SK-MEL-5 (cell line): ENCODE measurements at places on chromosomes 16 and 17.
A peak's percentile ranks its signal among the peaks of the same experiment; 100 is the strongest.

DNA sequence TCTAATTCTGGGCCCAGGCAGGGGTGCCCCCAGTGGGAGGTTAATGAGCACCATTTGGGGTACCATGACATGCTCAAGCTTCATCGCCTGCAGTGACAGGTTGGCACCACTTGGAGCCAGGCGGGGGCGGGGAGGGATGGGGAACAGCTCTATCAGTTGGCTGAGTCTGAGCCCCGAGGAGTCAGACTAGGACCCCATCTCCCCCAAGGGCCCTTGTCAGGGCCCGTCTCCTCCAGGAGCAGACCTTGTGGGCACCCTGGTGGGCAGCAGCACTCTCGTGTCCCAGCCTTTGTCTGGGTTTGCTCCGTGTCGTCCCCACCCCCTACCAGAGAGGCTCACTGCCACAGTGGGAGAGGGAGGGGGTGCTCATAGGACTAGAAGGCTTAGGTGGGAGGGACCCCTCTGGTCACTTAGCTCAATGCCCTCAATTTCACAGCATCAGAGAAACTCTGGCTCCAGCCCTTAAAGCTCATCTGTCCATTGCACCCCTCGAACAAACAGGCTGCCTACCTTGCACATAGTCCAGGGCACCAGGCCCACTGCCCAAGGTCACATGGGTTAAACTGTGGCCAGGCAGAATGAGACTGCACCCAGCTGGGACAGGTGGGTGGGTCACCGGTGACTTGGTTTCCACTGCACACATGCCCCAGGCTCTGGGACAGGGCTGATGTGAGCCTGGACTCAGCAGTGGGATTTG lies 4.1 kb downstream of the PPP1R9B start:
- no peak for DNase-seq

DNA sequence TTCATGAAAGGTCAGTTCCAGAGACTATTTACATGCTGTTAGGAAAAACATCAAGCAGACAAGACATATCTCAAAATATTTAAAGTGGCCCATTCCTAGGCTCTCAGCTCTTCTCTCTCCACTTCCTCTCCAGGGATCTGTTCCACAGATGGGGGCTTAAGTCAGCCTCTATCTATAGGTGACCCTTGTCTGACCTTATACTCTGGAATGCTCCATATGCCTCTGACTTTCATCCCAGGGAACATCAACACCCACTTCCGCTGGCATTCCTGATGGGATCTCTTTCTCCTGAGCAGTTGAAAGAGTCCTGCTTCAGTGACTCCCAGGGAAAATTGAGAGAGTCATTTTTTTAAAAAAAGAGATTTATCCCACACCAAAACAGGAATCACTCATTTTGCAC lies 11.5 kb upstream of the WIPI1 start:
- no peak for DNase-seq

DNA sequence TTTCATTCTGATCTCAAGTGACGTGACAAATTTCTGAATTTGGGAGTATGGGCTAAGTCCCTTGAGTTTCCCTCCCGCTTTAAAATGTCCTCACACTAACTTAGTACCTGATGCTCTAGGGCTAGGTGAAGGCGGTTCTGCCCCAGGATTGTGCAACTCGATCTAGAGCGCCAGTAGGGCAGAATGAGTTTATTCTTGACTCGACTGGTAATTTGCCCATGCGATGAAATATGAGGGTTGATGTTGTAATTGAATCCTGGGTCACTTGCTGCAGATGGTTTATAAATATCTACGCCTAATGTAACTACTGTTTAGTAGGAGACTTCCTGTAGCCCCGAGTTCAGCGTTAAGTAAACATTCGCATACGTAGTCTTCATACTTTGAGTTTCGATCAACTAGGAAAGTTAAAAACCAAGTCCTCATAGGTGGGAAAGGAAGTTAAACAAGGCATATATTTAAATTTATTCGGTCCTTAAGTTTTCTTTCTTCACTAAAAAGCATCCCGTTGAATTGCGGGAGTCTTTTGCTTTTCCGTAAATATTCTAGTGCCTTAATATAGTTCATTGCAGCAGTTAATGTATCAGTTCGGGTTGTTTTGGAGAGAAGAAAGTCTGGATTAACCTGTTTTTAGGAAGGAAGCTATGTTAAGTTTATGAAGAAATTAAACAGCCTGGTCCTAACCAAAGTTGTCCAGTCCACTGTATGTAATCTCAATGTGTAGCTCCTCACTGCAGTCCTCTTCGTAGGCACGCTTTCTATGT lies 1.6 kb downstream of the CTCF start:
- DNase-seq: peak; percentile 17

DNA sequence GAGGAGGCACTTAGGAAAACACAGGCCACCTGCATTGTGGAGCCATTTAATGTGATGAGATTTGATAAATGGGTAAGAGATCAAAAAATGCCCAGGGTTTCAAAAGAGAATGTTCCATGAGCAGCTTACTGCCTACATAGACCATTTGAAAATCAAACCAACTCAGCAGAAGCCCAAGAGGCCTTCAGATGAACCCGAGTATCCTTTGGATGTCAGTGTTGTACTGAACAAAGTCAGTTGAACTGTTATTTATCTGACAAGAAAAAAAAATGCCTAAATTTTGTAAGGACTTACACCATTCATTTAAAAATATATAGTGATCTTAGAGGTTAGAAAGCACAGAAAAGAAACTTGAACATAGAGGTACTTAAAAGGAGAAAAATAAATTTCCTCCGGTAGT lies 381.7 kb downstream of the ZFHX3 start:
- peak; percentile 22 for DNase-seq

DNA sequence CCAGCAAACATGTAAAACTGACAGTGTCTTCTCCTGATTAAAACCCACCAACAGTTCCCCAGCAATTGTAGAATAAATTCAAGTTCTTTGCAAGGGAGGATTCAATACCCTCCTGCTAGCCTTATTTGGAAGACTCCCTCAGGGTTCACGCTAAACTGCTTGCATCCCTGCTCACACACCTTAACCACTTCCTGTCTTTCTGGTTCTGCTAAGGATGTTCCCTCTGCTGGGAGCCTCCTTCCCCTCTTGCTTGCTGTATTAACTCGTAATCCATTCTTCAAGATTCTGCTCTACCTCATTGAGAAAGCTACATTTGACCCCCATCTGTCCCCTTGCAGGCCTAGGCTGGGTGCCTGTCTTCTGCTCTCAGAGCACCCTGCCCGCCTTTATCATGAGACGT lies 2.3 kb upstream of the SHISA6 start:
- DNase-seq: no peak

GRCh38 chr16:265711-266110 lies 10.0 kb downstream of the RGS11 start:
- DNase-seq: peak; percentile 20

- DNase-seq: no peak
These were observed 3.9 kb upstream of the TRIM25 start for GRCh38 chr17:56917559-56918296.

DNA sequence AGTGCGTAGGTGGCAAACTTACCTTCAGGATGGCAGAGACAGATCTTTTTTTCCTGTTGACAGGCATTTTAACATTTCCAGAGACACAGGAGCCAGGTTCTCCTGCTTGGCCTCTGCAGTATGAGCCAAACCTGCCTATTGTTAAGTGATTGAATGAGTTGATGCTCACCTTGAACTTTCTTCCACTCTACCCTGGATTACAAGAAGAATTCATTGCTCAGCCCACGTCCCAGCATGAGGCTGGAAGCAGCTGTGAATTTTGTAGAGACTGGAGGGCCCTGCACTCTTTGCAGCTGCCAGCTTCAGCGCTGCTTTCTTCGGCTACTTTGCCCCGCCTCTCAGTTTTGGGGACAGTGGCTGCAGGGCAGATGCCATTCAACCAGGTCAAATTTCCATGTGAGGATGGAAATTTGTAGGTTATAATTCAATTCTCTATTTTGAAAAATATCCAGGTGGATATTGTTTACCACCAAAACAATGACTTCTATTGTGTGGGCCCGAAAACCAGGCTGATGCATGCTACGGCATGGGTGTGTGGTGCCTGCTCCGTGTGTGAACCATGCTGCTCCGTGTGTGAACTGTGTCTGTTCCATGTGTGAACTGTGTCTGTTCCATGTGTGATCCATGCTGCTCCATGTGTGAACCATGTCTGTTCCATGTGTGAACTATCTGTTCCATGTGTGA lies 75.2 kb upstream of the METTL9 start:
- DNase-seq: no peak

DNA sequence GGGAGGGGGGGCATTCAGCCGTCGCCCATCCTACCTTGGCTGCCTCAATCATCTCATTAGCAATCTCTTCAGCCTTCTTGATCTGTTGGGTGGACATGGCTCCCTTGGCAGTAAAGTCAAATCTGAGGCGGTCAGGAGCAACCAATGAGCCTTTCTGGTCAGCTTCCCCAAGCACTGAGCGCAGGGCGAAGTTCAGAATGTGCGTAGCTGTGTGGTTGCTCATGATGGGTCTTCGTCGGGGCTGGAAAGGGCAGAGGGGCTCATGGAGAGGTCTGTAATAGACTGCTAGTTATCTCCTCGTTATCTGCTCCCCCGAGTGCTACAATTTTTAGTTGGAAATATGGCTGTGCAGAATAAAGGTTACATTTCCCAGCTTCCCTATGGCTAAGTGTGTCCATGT lies 7.2 kb upstream of the EXOSC6 start:
- DNase-seq: no peak

DNA sequence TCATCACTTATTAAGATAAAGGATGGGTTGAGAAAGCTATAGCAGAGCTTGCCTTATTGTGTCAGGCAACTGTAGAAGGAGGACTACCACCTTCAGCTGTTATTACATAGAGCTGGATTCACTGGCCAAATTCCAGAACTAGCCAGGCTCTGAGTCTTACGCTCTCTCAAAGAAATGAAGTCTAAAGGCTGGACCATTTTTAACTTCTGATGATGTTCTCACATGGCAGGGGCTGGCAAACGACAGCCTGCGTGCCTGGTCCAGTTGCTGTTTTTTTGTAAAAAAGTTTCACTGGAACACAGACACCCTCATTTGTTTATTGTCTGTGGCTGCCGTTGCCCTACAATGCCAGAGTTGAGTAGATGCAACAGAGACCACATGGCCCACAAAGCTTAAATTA lies 21.2 kb downstream of the TRAF4 start:
- no peak for DNase-seq

GRCh38 chr17:48554412-48555257 lies 9.7 kb upstream of the HOXB2 start:
- DNase-seq: no peak

GRCh38 chr16:13907431-13907830 lies 12.5 kb upstream of the ERCC4 start:
- DNase-seq: peak; percentile 72

GRCh38 chr17:2776589-2777241 lies 19.5 kb upstream of the RAP1GAP2 start:
- no peak for DNase-seq

GRCh38 chr17:17356149-17356930 lies 53.2 kb downstream of the NT5M start:
- peak; percentile 92 for DNase-seq

GRCh38 chr17:78252701-78253635 lies 21.5 kb downstream of the TMEM235 start:
- no peak for DNase-seq

DNA sequence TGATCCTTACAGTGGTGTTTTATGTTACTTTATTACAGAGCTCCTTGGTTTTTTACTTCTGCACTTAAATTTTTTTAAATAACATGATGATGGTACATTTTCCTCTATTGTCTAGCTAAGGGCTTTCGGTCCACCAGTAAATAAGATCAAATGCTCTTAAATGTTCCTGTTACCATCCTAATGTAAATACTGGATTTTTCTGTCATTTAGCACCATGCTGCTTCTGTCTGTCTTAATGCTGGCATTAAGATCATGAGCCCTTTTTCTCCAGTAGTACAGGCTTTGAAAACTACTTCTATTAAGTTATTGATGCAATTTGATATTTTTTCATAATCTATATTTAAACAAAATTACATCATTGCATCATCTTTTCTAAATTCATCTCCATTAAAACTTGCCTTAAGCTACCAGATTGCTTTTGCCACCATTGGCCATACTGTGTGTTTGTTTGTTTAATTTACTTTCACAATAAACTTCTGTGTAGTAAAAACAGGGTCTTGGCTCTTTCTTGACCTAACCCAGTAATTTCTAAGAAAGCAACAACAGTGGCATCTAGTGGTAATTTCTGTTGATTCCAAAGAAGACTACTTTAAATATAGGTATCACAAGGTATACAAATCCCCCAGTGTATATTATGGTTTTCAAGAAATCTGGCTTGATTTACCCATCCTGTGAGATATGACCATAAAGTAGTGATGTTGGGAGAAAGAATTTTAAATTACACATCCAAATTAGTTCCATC lies 9.0 kb upstream of the PHAF1 start:
- peak; percentile 57 for DNase-seq

DNA sequence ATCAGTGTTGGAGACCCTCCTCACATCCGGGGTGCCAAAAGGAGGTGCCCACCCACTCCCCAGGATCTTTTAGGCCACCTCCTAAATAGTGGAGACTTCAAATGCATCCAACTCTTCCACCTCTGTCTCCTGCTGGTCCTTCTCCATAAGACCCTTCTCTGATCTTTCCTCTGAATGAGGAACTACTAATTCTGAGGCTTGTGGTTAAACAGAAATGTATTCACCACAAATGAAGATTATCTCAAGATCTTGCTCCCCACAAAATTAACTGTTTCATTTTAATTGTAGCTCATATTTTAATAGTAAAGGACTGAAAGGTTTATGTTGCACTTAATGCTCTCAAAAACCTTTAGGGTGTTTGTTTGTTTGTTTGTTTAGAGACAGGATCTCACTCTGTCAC lies 34.1 kb downstream of the TLE7 start:
- no peak for DNase-seq

DNA sequence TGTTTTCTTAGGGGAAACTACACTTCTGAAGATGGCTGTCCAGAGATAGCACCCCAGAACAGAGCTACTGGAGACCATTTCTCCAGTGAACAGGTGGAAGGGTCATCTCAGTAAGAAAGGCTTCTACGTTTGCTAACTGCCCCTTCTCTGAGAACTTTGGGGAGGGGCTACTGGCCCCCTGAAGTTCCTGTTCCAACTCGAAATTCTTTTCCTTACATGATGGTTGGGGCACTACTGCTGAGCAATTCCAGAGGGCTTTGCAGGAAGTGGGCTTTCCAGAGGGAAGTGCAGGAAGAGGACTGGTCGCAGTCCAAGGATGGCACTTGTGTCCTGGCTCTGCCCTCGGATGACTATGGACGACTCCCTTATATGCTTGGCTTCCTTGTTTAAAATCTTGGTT lies 31.2 kb downstream of the TOM1L2 start:
- DNase-seq: no peak

DNA sequence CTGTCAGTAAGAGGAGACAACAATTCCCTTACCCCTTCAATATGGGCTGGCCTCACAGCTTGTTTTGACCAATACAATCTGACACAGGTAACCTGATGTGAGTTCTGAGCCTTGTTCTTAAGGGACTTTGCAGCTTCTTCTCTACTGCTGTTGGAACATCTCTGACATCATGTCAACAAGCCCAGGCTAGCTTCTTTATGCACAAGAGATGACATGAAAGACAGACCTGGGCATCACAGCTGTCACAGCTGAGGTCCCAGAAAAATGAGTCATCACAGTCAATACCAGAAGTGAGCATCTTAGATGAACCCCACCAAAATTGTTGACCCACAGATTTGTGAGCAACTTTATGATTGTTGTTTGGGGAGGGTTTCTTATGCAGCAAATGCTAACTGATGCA lies 431.7 kb upstream of the PSMD7 start:
- DNase-seq: no peak
